T1000 (cell line): ENCODE measurements at places on chromosomes 7 and 10.

- no peak for DNase-seq
Measured at GRCh38 chr7:1979591-1980560, 252.9 kb downstream of the MAD1L1 start.

GRCh38 chr10:79049931-79050895 is 18.6 kb upstream of the ZMIZ1 start:
- DNase-seq, result no peak

DNA sequence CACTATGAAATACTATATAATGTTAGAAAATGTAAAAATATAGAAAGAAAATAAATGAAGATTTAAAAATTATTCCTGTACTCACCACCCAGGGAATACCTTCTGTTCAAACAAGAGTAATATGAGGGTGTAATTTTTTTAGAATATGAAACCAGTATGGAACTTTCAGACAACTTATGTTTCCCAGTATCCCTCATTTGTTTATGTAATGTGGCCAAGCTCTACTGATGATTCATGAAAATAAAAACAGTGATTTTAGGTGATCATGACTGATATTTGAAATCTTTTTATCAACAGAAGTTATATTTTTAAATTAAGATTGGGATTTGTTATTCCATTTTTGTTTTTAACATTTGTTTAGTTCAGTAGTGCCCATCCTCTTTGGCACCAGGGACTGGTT is 18.8 kb downstream of the SLK start:
- DNase-seq, result no peak

DNA sequence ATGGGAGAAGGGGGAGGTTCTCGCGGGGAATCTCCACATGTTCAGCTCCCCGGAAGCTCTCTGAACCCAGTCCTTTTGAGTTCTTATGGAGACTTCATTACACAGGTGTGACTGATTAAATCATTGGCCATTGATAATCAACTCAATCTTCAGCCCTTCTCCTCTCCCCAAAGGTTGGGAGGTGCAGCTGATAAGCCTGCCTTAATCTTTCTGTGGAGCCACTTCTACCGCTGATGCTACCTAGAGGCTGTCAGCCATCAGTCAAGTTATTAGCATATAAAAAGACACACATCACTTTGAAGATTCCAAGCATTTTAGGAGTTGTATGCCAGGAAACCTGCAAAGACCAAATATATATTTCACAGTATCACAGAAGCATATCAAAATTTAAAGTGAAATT is 91.7 kb downstream of the MARCHF5 start:
- no peak for DNase-seq

DNA sequence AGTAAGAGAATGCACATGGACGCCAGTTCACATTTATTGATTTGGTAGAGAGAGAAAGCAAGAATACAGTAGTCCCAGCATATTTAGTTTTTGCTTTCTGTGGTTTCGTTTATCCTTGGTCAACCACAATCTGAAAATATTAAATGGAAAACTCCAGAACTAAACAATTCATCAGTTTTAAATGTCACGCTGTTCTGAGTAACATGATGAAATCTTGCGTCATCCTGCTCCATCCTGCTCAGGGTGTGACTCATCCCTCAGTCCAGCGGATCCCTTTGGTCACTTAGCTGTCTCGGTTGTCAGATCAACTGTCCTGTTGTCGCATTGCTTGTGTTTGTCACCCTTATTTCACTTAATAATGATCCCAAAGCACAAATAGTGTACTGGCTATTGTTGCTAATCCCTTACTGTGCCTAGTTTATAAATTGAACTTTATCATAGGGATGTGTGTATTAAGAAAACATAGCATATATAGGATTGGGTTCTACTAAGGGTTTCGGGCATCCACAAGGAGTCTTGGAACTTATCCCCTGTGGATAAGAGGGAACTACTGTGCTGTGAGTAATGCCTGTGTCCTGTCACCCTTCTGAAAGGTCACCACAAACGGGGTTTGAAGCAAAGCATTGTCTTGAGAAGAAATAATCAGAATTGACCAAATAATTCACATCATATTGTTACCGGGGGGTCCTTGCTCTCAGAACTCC is 73.6 kb downstream of the OTUD1 start:
- no peak for DNase-seq

DNA sequence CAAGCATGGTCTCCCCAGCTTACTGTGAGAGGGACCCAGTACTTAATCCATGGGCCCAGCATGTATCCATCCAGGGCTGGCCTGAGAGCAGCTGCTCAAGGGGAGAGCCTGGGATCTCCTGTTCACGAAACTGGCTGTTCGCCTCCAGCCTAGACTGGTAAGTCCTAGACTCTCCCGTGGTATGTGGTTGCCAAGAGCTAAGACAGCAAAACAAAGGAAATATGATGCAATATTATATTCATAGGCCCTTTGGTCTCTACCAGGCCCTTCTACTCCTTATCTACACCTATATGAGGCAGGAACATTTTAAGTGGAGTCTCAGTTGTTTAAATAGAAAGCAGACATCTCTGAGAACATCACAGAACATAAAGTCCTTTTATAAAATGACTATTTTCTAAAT is 28.9 kb upstream of the STK17A start:
- no peak for DNase-seq
